AG10803 (cell line): ENCODE measurements at places on chromosomes 3 and 15.

DNA sequence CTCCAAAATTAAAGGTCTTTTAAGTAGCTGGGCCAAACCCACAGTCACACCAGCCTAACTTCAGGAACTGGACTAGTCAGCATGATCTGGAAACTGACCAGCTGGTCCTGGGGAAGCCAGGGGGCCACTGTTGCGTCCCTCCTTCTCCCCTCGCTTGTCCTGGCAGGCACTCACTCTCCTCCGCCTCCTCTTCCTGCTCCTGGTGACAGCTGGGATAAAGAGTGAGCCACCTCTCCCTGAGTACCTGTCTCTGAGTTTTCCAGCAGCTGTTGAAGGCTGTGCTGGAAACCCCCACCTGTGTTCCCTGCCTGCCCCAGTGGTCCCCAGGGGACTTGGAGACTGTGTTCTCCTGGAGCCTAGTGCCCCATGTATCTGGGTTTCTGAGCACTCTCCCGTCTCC is 56.0 kb downstream of the FGD5 start:
- DNase-seq, result no peak

- DNase-seq, result peak; percentile 93
Observed at GRCh38 chr3:79167651-79168416, 600.0 kb downstream of the ROBO1 start.

DNA sequence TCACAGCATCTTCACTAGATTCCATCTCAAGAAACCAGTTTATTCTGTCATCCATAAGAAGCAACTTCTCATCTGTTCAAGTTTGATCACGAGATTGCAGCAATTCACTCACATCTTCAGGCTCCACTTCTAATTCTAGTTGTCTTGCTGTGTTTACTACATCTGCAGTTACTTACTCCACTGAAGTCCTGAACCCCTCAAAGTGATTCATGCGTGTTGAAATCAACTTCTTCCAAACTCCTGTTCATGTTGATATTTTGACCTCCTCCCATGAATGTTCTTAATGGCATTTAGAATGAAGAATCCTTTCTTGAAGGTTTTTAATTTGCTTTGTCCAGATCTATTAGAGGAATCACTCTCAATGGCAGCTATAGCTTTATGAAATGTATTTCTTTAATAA is 287.6 kb upstream of the TBL1XR1 start:
- DNase-seq, result peak; percentile 69

DNA sequence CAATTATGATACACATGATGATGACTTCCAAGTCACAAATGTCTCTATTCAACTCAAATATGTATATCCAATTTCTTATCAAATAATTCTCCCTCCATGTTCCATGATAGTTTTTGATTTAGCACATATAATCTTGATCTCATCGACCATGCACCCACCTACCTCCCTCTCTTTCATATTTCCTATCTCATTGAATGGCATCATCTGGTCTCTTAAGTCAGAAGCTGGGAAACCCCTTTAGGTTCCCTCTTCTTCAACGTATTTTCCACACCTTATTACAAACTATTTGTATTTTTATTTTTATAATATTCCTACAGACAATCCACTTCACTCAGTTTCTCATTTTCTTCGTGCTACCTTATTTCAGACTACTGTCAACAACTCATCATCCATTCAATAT is 56.9 kb upstream of the DPH6 start:
- no peak for DNase-seq

DNA sequence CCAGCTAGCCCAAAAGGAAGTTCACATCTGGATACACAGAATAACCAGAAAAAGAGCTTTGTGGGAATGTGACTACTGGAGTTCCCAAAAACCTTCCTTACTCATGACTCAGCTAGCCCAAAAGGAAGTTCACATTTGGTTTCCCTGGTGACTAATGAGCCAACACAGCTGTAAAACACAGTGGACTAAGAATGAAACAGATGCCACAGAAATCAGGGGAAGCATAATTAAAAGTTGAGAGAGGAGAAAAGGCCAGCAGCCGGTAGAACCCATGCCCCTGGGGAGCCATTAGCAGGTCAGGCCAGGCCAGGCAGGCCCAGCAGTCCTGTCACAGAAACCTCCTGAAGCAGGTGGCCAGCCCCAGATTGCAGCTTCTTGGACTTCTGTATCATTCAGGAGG is 130.3 kb downstream of the GHSR start:
- peak; percentile 98 for DNase-seq

- no peak for DNase-seq
Observed at GRCh38 chr3:480070-480469, 283.5 kb downstream of the CHL1 start.

GRCh38 chr15:60854858-60855564 is 374.1 kb downstream of the RORA start:
- no peak for DNase-seq

DNA sequence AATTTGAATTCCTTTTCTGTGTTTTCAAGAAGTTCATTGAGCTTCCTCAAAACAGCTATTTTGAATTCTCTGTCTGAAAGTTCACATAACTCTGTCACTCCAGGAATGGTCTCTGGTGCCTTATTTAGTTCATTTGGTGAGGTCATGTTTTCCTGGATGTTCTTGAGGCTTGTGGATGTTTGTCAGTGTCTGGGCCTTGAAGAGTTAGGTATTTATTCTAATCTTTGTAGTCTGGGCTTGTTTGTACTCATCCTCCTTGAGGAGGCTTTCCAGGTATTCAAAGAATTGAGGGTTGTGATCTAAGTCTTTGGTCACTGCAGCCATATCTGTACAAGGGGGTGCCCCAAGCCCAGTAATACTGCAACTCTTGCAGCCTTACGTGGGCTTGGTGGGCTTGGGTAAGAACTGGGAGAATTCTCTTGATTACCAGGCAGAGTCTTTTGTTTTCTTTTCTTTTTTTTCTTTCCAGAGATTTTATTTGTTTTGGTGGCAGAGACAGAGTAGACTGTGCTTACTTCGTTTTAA is 19.3 kb upstream of the CCNDBP1 start:
- no peak for DNase-seq

GRCh38 chr3:121736112-121736511 is 13.4 kb downstream of the GOLGB1 start:
- no peak for DNase-seq

- no peak for DNase-seq
Observed at GRCh38 chr3:43699864-43700263, 9.1 kb downstream of the ABHD5 start.

- no peak for DNase-seq
Observed at GRCh38 chr3:20023623-20024405, 11.8 kb upstream of the PP2D1 start.

- no peak for DNase-seq
Observed at GRCh38 chr3:123952844-123953520, 8.0 kb downstream of the CCDC14 start.

GRCh38 chr3:63613561-63613960 is 38.9 kb upstream of the SNTN start:
- peak; percentile 88 for DNase-seq

- DNase-seq, result no peak
Observed at GRCh38 chr15:91234759-91235158, 134.7 kb downstream of the SV2B start.

- no peak for DNase-seq
Observed at GRCh38 chr15:64282701-64283100, 73.3 kb downstream of the CSNK1G1 start.

- peak; percentile 76 for DNase-seq
Observed at GRCh38 chr3:16476636-16477035, 36.9 kb downstream of the RFTN1 start.

DNA sequence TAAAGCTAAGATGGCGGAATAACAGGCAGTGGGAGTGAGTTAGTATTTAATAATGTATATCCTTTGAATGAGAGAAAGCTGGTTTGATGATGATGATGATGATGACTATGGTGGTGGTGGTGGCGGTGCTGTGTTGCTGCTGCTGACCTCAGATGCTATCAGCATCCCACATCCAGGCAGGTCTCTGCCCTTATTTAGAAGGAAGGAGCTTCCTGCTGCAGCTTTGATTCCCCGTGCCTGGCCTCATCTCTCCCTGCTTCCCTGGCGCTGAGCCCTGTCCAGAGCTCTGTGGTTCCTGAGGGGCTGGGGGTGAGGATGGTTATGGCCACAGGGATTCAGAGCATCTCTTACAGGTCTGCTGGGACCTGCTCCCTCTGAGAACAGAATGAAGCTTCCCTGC is 73.1 kb downstream of the RAB11A start:
- no peak for DNase-seq

- DNase-seq, result peak; percentile 73
Observed at GRCh38 chr3:195886181-195887141, 21.9 kb downstream of the TNK2 start.

GRCh38 chr15:69729167-69729748 is 276.6 kb downstream of the RPLP1 start:
- DNase-seq, result peak; percentile 19

DNA sequence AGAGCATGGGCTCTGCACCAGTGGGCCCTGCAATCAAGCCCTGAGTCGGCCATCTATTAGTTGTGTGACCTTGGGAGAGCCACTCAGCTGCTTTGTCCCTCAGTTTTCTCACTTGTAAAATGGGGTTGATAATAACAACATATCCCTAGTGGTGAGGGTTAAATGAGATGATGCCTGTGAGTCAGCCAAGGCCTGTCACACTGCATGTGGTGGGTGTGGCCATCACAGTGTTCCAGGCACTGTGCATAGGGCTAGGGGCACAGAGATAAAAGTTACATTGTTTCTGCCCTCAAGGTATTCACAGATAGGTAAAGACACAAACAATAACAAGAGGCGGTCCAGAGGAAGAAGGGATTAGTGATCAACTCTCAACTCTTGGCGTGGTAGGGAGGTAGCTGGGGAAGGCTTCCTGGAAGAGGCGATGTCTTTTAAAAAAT is 19.5 kb downstream of the SMAD6 start:
- DNase-seq, result no peak

DNA sequence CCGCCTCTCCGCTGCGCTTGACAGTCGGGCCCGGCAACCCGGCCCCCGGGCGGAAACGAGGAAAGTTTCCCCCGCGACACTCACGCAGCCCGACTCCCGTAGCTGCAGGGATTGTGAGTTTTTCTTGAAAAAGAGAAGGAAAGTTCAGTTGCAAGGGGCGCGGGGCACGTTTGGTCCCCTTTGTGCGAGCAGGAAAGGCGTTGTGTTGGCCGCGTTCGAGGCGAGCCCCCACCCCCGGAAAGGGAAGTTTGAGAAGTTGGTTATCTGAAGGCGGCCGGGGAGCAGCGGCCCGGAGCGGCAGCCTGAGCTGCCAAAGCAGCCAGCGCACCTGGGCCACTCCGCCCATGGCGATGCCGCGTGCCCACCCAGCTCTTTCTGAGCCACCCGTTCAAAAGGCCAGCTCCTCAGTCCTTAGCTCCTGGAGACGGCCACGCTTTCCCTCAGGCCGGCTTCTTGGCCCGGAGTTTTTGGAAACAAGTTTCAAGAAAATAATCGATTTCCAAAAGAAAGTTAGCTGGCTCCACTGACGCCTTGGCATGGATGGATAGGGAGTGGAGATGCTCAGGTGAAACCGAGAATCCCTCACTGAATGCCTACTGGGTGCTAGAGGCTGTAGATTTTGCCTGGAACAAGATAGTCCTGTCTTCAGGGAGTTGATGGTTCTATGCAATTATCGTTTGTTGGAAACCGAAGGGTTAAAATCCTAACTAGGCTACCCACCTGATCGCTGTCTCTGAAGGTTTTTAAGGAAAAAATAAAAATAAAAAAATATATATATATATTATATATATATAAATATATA is 832 bp downstream of the TGFBR2 start:
- no peak for DNase-seq

- peak; percentile 49 for DNase-seq
Observed at GRCh38 chr3:177721864-177722785, 524.8 kb upstream of the TBL1XR1 start.

- no peak for DNase-seq
Observed at GRCh38 chr3:96201463-96201862, 612.9 kb upstream of the EPHA6 start.

DNA sequence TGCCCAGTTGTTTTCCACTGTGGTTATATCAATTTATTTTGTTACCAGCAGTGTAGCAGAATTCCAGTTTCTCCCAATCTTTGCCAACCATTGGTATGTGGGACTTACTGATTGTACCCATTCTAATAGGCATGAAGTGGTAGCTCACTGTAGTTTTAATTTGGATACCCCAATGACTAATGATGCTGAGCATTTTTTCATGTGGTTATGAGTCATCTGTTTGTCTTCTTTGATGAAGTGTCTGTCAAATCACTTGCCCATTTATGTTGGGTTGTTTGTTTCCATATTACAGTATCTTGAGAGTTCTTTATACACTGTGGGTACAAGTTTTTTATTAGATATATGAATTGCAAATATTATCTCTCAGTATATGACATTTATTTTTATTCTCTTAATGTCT is 644.3 kb downstream of the NR2F2 start:
- DNase-seq, result no peak

DNA sequence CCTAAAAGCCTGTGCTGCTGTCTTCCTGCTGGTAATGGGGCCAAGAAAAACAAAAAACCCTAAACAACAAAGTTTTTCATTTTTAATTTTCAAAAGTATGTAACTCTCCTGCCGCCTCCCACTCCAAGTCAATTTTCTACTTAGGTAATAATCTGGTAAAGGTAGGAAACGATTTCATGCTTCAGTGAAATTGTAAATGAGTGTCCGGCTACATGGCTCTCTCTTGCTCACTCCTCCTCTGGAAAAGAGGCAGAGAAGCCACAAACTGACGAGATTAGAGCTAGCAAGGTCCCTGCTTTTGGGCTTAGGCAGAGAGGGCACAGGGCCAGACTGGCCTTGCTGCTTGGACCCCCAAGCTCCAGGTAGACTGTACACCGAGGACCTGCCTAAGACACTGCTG is 23.5 kb downstream of the KLHL25 start:
- DNase-seq, result no peak

- no peak for DNase-seq
Observed at GRCh38 chr3:22315925-22316324, 564.9 kb upstream of the ZNF385D start.

DNA sequence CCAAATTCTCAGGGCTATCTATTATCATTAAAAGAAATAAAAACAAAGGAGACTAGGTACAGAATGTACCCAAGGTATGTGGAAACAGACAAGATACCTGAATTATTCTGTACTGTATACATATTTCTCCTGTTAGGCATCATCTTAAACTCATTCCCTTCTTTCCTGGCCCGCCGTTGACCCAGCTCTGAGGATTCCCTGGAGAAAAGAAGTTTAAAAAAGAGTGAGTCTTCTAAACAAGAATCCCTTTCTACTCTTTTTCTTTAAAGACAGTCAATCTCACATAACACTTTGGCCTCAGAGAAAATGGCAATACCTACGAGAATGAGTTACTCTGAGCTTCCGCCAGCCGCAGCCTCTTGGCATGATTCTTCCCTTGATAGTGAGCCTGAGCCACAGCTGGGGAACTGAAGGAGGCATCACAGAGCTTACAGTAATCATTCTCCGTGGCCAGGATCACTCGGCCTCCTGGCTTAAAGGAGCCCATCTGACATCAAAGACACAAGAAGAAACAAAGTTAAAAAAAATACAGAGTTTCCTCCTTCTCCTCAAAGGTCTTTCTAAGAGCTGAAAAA is 44.2 kb downstream of the ZMAT3 start:
- peak; percentile 12 for DNase-seq
